Activated CD4-positive, alpha-beta T cell treated with anti-CD3 and anti-CD28 coated beads for 24 hours (primary cell): ENCODE measurements at places on chromosomes 13 and 19.

DNA sequence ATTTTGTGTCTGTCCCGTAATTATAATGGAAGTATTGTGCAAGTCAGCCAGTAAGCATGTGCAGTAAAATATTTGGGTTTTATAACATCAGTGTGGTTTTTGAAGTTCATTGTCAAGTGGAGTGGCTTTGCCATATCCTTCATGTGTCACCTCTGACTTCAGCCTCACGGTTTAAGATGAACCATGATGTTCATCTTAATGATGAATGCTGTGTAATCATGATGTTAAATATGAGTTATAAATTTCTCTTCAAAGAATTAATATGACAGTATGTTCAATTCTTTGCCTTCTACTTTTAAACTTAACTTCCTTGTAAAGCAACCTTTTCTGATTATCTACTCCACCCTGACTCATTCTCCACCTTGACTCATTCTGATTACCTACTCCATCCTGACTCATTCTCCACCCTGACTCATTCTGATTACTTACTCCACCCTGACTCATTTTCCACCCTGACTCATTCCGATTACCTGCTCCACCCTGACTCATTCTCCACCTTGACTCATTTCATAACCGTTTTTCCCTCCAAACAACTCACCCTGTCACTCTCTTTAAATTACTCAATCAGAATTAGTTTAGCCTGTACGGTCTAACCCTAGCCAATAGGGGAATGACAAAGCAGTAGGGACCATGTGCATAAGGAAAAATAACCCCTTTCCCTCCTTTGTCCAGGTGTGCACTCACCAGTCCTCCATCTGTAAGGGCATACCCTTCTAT lies 50.3 kb upstream of the ANKRD10 start:
- no peak for DNase-seq

DNA sequence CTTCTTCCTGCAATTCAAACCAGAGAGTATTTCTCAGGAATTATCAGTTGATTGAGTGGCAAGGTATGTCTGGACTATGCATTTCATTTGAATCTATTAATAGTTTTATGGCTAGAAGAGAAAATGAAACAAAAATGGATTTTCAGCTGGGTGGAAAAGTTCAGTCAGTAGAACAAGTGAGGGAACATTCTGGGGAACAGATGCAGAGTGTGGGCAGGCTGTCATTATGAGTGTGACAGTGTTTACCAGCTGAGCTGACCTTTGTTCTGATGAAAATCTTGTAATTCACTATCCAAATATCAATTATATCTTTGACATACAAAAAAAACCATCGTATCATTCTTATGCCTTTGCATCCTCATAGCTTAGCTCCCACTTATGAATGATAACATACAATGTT lies 2.6 kb upstream of the CLC start:
- no peak for DNase-seq

DNA sequence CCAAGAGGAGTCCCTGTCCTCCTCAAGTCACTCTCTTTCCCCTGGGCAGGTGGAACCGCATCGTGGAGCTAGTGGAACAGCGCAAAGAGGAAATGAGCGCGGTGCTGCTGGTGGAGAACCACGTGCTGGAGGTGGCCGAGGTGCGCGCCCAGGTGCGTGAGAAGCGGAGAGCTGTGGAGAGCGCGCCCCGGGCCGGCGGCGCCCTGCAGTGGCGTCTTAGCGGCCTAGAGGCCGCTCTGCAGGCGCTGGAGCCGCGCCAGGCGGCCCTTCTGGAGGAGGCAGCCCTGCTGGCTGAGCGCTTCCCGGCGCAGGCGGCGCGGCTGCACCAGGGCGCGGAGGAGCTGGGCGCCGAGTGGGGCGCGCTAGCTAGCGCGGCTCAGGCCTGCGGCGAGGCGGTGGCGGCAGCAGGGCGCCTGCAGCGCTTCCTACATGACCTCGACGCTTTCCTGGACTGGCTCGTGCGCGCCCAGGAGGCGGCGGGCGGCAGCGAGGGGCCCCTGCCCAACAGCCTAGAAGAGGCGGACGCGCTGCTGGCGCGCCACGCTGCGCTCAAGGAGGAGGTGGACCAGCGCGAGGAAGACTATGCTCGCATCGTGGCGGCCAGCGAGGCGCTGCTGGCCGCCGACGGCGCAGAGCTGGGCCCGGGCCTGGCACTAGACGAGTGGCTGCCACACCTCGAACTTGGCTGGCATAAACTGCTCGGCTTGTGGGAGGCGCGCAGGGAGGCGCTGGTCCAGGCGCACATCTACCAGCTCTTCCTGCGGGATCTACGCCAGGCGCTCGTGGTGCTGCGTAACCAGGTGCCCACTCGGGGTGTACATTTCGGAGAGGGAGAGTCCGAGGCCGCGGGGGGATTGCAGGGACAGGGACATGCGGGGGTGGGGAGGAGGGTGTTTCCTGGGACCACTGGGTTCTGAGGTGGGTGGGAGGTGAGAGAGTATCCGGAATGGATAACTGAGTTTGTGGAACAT lies 52.8 kb downstream of the SPTBN4 start:
- DNase-seq = no peak

- DNase-seq = no peak
Observed at GRCh38 chr13:111315347-111315995, 5.0 kb upstream of the TEX29 start.

DNA sequence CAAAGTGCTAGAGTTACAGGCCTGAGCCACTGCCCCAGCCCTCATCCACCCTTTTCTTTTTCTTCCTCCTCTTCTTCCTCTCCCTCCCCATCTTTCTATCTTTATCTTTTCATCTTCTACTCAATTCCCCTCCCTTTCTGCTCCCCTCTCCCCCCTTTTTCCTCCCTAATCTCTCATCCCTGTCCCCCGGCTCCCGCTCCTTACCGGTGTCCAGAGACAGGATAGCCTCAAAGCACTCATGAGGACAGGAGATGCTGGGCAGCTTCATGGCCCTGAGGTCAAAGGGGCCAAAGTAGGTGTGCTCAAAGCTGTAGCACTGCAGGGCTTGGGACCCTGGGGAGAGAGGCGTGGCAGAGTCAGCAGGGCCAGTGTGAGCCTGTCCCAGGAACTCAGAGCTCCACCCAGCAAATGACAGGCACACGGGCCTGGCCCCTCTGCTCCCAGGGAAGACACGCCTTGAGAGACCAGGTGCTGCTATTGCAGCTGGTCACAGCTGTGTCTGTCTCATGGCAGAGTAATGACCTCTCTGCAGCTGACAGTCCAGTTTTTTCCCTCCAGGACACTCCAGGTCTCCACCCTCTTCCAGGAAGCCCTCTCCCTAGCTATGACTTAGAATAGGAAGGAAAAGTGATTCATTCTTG lies 2.6 kb downstream of the LYPD5 start:
- DNase-seq = no peak

GRCh38 chr13:110307767-110308655 lies 927 bp downstream of the COL4A2 start:
- no peak for DNase-seq

DNA sequence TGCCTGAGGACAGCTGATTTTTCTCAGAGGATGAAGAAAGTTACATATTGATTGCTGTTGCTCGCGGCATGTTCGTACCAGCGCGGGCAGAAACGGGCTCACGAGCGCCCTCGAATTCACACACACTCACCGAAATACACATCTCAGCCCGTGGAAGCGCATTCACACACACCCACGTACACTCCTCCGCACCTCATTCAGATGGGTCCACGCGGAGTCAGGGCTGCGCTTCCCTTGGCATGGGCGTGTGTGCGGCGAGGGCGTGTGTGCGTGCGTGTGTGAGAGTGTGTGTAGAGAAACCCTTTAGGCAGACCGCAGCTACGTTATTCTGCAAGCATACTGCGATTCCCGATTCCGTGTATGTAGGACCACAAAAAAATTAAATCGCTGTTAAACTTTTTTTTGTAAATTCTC lies 2.1 kb upstream of the PCDH17 start:
- no peak for DNase-seq

GRCh38 chr19:32611161-32611560 lies 30.2 kb downstream of the PDCD5 start:
- DNase-seq = no peak

- DNase-seq = no peak
Observed at GRCh38 chr19:40954573-40954972, 36.5 kb upstream of the CYP2B6 start.

- no peak for DNase-seq
Observed at GRCh38 chr13:25447396-25447795, 75.6 kb downstream of the ATP8A2 start.

DNA sequence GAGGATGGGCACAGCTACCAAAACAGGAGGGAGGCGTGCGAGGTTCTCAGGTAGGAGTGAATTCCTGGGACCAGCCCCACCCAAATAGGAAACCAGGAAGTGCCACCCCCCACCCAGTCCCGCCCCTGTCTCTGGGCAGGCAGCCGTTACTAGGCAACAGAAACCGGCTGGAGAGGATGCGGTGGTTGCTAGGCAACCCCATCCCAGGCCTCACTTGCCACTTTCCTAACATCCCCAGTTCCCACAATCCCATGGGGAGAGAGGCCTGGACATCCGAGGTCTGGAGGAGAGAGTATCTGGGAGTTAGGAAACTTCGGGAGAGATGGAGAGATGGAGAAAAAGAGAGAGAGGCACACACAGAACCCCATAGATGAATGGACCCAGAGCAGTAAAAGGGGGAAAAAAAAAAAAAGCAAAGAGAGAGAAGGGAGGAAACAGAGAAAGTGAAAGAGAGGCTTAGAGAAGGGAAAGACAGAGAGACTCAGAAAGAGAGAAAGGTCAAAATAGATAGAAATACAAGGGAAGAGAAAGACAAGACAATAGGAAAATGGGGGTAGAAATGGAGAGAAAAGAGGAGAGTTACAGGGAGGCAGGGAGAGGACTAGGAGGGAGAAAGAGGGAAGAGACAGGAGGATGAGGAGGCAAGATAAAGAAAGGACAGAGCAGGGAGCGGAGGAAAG lies 3.8 kb downstream of the GRIK5 start:
- no peak for DNase-seq

DNA sequence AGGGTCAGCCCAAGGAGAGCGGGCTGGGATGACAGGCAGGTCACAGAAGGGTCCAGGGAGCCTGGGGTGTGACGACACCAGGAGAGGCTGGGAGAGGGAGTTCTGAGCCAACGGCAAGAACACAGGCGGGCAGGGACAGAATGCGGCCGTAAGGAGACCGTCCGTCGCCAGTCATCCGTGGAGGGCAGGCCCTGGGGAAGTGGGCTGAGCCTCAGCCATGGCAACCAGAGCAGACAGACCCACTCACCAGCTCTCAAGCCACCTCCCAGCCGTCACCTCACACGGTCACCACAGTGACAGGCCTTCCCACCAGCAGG lies 3.7 kb upstream of the TMEM86B start:
- DNase-seq = no peak

DNA sequence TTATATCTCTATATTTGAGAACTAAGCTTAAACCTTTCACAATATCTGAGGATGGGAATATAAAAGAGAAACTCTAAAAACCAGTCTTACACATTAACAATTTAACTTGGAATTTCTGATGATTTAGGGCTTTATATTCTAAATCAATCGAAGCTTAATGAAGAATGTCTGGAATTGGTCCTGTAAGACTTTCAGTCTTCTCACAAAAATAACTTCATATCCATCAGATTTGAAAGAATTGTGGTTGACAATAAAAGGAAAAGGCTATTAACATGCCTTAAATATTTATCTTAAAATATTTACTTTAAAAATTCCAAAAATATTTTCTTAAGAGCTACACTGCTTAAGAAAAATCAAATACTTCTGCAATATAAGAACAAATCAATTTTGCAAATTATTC lies 27.3 kb downstream of the MYCBP2 start:
- no peak for DNase-seq

DNA sequence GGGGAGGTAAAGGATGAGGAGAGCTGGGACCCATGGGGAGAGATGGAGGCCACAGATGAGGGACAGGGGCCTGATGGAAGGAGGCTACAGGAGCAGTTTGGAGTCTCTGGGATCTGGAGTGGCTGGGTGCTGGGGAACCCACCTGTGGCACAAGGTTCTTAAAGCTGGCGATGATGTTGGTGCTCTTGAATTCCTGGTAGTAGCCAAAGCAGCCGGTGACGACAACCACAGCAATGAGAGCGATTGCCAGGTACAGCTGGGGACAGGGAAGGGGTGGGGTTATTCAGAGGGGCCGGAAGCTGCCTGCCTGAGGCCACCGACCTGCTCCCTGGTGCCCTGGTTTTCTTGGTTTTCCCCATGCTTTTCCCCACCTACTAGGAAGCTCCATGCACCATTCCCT lies 2.8 kb downstream of the ATP4A start:
- DNase-seq = no peak

DNA sequence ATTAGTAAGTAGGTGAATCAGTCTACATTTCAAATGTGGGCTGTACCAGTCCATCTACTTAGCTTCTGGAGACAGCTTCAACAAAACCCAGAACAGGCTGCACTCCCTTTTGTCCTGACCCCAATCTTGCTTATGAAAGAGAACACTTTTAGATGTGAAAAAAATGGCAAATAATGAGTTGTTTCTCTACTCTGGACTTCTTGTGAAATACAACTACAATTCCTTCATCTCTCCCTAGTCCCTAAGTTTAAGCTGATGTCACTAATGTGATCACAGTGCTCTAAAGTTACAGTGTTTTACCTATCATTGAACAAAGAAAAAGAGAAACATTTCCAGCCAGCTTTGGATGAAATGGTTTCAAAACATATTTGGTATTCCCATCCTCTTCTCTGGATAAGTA lies 183.9 kb downstream of the LHFPL6 start:
- no peak for DNase-seq

DNA sequence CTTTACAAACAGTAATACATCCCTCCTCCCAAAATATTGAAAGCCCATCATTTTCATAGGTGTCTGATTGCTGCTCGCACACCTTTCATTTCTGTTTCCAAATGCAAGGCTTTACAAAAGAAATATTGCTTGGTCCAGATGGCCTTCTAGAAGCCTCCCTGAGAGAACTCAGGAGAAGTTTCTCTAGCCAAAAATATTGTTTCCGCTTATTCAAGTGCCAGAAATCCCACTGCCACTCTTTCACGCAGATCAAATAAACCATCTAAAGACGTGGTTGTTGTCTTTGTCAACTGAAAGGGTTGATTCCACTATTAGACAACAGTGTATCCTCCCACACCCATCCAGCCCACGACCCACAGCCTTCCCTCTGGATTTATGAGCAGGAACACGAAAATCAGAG lies 96.2 kb downstream of the ZIC5 start:
- DNase-seq = no peak

DNA sequence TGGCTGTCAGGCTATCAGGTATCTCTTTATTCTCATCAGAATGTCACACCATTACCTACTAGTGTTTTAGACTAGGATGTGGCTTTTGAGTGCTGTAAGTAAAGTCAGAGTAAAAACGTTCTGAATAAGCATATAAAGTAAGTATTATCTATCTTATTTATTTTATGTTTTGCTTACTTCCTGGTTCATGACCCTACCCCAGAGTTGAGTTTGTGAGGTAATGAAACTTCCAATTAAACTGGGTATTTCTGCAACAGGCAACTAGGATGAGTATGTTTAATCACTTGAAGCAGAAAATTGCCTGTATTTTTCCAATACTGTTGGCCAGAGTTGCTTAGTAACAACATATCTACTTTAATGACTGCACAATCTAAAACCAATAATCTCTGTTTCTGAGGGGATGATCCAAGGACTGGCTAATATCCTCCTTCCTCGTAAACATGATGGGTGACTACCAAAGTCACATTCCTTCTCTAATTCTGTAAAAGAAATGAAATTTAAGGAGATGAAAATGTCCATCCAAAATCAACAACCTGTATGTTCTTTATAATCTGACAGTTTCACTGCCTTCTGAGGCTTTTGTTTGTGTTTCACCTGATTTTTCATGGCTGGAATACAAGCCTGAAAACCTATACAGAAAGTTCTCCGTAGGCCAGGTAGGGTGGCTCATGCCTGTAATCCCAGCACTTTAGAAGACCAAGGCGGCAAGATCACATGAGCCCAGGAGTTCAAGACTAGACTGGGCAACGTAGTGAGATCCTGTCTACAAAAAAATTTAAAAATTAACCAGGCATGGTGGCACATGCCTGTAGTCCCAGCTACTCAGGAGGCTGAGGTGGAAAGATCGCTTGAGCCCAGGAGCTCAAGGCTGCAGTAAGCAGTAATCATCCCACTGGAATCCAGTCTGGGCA lies 83.1 kb downstream of the ABCC4 start:
- DNase-seq = no peak
